Stimulated activated naive CD4-positive, alpha-beta T cell treated with Interleukin-2 at 50 U/mL for 16 hours (primary cell): ENCODE measurements at places on chromosomes 16 and 17.
A peak's percentile ranks its signal among the peaks of the same experiment; 100 is the strongest.

GRCh38 chr17:82302991-82303943 lies 14.1 kb downstream of the CD7 start:
- peak; percentile 18 for DNase-seq

DNA sequence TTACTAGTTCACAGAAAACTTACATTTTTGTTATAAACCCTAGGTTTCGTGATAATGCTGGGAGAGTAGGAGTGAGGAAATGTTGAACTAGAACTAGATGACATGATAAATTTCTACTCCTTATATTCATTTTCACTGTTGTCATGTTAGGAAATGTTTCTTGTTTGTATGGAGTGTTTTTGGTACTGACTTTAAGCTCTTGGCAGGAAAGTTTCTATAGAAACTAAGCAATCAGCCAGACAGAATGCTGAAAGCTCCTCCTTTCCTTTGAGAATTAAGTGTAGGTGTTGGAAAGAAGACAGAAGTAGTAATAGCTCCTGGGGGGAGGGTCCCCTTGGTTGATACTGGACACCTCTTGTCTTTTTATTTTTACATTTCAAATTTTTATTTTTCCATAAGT lies 309.8 kb downstream of the MAP2K4 start:
- no peak for DNase-seq

DNA sequence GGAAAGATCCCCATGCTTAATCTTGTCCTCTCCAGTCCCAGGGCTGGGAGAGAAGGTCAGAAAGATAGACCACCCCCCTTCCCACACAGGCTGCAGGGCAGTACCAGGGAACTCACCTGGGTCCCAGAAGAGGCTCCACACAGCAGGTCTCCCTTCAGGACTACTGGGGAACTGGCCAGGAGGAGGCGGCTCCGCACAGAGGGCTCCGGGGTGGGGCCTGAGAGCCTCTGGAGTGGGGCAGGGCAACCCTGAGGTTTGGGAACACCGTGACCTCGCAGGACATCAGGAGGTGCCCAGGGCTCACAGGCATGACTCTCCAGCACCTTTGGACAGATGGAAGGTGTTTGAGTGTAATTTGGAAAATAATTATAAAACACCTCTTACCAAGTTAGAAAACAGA lies 11.0 kb downstream of the ABCA3 start:
- no peak for DNase-seq

DNA sequence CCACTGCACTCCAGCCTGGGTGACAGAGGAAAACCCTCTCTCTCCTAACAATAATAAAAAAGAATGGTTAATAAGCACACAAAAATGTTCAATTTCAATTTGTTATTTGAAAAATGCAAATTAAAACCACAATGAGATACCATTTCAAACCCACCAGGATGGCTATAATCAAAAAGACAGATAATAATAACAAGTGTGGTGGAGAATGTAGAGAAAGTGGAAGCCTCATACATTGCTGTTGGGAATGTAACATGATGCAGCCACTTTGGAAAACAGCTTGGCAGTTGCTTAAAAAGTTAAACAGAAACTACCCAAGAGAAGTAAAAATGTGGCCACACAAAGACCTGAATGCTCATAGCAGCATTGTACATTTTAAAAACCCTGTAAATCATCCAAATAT lies 51.8 kb upstream of the MAP3K14 start:
- no peak for DNase-seq

- DNase-seq: no peak
Measured at GRCh38 chr16:73228649-73229048, 180.7 kb upstream of the ZFHX3 start.

- no peak for DNase-seq
Measured at GRCh38 chr16:12703935-12704334, 99.8 kb downstream of the CPPED1 start.
